ENCODE measurements at places on chromosomes 11 and 22.

- peak; percentile 54 for DNase-seq
Observed at GRCh38 chr22:42648368-42649245, 585 bp downstream of the CYB5R3 start.

GRCh38 chr11:71843858-71844257 lies 10.9 kb downstream of the DEFB108B start:
- DNase-seq: no peak

GRCh38 chr11:97158243-97158642 lies 768.4 kb downstream of the JRKL start:
- no peak for DNase-seq

- no peak for DNase-seq
Observed at GRCh38 chr22:30561402-30562189, 12.9 kb downstream of the GAL3ST1 start.

GRCh38 chr11:21465203-21465602 lies 727.7 kb upstream of the ANO5 start:
- DNase-seq: no peak

DNA sequence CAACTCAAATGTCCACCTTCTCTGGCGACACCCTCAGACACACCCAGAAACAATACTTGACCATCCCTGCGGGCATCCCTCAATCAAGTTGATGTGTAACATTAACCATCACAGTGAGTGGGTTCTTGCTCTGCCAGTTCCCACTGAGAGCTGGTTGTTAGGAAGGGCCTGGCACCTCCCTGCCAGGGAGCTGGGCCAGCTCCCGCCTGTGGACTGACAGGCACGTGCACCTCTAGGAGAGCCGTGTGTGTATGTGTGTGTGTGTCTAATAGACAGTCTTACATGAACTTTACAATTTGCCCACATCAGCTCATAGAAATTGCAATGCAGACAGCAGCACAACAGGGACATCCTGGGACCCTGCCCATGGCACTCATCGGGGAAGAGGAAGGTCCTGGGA lies 298.7 kb downstream of the SHANK2 start:
- no peak for DNase-seq

DNA sequence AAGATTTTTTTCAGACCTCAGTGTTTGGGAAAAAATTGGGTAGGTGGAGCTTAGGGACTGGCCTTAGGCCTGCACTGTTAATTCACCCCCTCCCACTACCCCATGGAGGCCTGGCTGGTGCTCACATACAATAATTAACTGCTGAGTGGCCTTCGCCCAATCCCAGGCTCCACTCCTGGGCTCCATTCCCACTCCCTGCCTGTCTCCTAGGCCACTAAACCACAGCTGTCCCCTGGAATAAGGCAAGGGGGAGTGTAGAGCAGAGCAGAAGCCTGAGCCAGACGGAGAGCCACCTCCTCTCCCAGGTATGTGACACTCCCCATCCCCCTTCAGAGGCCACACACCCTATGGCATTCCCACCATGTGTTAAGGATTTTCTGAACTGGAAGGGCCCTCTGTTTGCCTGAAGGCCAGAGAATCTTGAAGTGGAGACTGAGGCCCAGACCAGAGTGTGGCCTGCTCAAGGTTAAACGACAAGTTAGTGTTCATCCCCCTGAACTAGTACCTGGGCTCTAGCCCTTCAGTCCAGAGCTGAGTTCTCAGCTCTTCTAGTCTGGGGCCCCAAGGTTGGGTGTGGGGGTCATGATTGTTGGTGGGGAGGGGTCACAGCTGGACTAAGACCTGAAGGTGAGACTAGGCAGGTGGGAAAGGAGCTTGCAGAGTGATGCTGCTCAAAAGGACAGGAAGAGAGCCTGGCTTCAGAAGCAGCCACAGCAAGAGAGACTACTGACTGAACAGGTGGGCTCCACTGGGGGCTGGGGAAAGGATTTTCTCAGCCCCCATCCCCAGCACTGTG lies 2.3 kb upstream of the FOLR1 start:
- peak; percentile 32 for DNase-seq

DNA sequence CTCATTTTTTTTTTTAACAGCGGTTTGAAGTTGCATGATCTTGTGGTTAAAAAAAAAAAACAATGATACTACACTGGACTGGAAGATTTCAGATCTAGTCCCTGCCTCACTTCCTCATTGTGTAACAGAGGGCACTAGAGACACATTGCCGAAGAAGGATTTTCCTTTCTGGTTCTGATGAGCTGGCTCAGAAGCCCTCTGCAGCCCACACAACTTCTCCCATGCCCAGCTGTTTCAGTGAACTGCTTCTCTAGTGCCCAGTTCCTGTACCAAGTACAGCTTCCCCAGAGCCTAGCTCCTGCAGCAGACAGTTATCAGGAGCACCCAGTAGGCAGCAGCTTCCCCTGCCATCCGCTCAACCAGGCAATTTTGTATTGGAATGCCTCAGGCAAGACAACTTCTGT lies 29.5 kb upstream of the ANO5 start:
- DNase-seq: no peak

All from globus pallidus (tissue), 1 donor.